Dermis blood vessel endothelial cell (primary cell): ENCODE measurements at places on chromosomes 11 and 22.
A peak's percentile ranks its signal among the peaks of the same experiment; 100 is the strongest.

DNA sequence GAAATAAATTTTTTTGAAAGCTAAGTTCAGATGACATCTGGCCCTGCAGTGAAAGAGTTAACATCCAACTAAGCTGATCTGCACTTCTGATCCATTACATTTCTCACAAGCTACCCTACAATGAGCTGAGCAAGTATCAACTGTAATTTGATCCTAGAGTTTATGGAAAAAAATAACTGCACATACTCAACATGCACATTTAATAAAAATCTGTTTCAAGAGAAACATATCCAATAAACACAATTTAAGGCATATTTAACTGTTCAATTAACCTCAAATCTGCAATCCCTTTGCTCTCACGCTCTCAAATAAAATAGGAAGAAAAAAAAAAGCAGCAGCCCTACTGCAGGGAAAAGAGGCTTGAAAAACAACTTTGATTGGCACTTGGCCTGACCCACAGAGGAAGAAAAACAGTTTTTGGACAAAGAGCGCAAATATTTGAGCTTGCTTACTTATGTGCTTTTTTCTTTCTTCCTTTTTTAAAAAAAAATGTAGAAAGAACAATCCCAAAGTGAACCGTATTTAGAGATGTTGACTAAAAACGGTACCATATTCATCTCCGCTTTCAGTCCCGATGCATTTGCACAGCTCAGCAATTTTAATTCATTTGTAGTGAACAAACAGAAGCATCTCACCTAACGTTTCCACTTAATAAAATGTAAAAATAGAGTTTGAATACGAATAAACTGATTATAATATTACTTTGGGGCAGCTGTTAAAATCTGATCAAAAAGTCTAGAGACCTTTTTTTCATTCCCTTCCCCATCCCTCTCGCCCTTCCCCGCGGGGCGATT lies 1.6 kb downstream of the SESN3 start:
- DNase-seq: peak; percentile 5

GRCh38 chr11:35083431-35084238 lies 55.3 kb upstream of the CD44 start:
- no peak for DNase-seq

DNA sequence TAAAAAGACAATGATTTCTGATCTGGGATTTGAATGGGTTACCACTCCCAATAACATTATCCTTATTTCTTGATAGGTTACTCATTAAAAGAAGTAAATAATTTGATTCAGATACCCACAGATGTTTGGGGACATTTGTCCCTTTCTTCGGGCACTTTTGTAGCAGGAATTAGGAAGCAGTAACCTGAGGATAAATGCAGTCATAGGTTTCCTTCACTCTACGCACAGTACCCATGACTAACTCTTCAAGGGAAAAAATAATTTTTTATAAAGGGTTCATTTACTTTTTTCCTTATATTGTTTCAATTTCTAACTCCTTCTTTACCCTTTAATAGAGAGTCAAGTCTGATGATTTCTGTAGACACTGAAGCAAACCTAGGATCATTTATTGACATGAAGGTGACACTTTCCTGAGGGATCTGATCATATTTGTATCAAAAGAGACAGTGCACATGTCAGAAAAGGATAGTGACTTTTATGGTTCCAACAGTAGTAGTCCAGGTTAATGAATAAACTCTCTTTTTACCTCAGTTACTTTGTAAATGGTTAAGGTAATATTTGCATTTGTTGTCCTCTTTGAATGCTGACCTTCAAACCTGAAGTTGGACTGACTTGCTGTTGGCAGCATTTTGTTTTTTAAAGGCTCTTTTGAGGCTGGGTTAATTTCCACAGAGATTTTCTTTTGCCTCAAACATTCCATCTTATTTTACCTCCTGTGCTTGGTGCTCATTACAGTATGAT lies 1072.0 kb downstream of the LRRC4C start:
- no peak for DNase-seq

GRCh38 chr11:55719608-55720160 lies 53.6 kb upstream of the OR5D13 start:
- no peak for DNase-seq

DNA sequence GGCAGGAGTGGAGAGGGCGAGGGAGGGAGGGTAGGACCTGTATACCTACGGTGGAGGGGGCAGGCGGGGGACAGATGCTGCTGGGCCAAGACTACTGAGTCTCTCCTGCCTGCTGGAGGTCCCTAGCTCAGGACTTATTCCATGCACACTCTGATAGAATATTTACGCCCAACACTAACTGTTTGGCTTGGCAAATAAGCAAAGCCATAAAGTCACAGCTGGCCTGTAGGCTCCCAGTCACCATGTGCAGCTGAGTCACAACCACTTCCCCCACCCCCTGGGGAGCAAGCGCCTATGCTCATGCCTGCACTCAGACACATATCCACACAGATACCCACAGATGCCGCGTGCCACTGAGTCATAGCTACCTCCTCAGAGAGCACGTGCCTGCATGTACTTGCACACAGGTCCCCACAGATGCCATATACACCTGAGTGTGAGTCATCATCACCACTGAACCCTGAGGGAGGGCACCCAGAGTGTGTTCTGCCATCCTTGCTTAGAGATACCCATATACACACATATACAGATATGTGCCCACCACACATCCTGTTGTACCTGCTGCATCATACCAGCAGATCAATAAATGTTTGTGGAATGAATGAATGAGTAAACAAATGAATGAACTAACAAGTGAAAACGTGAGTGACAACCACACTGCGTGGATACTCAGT lies 95.8 kb downstream of the SWAP70 start:
- peak; percentile 97 for DNase-seq

DNA sequence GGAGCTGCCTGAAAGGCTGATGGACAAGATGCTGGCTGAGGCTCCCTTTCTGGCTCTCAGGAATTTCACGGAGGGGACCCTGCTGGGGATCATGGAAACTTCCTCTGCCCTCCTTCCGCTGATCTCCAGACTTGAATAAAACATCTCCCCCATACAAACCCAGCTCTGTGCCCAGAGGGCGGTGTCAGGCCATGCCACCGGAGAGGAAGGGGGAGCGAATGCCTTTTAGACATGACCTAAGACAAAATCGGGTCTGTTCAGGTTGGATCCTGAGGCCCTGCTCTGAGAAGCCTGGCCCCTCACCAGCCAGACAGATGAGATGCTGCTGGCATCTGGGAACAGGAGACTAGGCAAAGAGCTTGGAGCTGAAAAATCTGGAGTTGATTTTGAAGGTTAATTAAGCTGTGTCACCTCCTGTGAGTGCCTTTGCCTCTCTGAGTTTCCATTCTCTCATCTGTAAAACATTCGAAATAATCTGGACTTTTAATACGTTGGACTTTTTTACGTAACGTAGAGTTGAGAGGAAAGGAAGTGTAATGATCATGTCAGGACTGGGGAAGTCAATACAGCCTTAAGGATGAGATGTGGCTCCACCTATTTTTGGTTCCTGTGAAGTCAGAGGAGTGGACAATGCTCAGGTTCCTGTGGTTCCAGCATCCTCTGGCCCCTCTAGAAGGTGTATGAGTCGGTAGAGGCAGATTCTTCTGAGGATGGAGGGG lies 163.6 kb downstream of the ST3GAL4 start:
- DNase-seq: no peak

DNA sequence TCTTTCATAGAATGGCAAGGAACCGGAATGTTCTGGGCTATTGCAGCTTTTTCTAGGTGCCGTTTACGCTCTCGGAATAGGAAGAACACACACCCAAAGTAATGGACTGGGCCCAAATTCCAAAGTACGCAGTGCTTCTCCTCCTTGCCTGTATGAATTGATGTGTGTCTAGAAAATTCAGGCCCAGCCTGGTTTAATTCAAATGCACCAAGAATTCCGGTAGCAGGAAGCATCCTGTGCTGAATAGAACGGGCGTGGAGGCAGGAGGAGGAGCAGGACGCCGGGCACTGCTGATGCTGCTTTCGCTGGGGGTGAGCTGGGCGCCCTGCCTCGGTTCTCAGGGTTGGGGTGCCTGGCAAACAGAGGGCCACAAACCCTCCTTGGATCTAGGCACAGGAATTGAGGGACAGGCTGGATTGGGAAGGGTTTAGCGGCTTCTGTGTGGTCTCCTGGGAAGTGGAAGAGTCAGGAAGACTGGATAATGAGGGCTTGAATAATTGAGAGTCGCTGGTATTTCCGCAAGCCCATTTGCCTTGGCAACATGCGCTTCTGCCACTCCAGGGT lies 2.0 kb downstream of the PARVB start:
- peak; percentile 68 for DNase-seq

DNA sequence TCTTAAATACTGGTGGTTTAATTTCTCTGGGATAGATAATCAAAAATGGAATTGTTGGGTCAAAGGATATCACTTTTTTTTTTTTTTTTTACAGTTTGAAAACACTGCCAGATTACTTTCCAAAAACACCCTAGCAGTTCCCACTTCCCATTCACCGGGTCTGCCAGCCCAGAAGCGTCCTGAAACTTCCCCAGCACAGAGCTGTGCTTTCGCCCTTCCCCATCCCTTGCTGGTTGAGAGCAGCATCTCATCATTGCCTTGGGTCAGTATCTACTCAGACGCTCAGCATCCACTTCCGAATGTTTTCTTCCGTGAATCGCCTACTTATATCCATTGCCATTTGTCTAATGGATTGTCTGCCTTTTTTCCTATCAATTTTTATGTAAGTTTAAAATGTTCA lies 5.5 kb downstream of the CERK start:
- no peak for DNase-seq

- no peak for DNase-seq
Measured at GRCh38 chr11:44418456-44418830, 108.5 kb upstream of the ALX4 start.

- DNase-seq: no peak
Measured at GRCh38 chr22:48015701-48016100, 1253.3 kb downstream of the TBC1D22A start.

DNA sequence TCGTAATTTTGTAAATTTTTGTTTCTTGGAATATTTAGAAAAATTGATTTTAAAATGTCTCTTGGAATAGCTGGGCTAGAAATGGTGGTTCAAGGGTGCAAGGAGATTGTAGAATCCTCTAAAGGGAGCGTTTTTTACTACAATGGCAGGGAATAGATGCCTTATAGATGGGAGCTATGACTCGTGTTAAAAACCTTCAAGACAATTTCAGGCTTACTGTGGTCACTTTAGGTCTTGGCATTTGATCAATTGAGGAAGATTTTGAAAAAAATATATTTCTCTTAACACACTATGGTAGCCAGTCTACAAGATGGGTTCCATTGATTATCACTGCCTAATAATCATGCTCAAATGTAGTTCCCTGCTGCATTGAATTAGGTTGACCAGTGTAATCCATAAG lies 25.0 kb downstream of the METTL15 start:
- no peak for DNase-seq

- DNase-seq: peak; percentile 63
Measured at GRCh38 chr11:47004595-47005033, 68.1 kb downstream of the CSTPP1 start.

DNA sequence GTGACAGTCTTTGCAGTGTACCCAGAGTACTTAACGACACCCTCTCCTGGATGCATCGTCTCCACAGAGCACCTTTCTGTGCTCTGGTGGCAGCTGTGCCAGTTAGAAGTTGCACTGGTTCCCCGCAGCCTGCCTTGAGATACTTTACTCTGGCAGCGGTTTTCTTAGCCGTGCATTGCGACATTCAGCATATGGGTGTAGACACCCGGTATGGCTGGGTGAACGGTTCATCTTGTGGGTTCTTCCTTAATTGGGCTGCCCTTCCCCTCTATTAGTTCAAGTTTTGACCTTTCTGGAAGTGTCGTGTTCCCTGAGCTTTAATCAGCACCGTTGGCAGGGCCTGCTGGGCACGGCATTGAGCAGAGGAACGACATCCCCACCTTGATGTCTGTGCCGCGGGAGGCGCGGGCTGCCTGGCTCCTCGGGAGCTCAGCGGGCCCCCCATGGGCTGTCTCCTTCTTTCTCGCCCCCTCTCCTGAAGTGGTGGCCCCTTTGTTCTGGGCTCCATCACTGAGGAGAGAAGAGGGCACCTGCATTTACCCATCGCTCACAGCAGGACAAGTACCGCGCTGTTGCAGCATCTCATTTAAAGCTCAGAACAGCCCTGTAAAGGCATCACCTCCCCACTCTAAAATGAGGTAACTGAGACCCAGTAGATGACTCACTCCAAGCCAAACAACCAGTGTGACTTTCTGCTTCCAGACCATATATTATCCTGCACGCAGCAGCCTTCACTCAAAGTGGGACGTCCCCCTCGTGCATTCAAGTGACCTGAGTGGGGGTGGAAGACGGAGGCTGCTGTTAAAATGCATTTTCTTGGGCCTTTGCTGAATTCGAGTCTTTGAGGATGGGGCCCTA lies 13.3 kb downstream of the FAM83F start:
- no peak for DNase-seq

DNA sequence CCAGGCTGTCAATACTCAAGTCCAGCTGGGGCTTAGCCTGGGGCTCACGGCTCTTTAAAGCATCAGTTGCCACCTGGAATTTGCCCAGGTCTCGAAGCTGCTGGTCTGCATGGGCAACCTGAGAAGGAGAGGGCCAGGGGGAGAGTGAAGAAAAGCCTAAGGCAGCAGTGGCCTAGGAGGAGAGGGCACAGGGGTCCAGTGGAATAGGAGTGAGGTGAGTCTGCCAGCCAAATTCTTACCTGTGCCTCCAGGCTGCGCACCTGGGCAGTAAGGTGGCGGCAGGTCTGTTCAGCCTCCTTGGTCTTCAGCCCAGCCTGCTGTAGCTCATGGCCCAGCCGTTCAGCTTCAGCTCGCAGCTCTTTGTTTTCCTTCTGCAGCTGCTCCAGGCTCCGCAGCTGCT lies 10.0 kb downstream of the IL18BP start:
- no peak for DNase-seq

DNA sequence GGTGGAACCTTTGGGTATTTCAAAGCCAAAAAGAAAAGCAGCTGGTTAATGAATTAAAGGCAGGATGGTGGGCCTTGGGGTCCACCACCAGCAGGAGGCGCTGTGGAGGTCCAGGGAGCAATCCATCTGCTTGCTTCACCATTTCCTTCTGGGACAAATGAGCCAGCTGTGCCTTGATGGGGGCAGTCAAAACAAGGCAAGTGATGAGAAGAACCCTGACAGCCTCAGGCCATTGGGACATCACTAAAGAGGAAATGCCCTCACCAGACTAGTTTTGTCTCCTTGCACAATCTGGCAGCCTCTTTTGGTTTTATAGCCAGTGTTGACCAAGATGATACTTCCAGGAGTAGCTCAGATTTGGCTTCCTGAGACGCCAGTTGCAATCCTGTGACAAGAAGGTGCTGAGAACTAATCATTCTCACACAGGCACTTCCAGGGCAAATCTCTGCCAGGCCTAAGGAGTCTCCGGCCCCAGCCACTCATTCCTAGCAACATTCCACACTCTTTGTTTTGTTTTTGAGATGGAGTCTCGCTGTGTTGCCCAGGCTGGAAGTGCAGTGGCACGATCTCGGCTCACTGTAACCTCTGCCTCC lies 38.2 kb upstream of the WEE1 start:
- DNase-seq: peak; percentile 80

- no peak for DNase-seq
Measured at GRCh38 chr11:70597006-70597555, 198.8 kb downstream of the CTTN start.

GRCh38 chr22:39416319-39416718 lies 16.7 kb downstream of the TAB1 start:
- no peak for DNase-seq

- DNase-seq: no peak
Measured at GRCh38 chr11:42975180-42975529, 336.6 kb upstream of the API5 start.

- no peak for DNase-seq
Measured at GRCh38 chr11:45450189-45450588, 164.0 kb upstream of the SYT13 start.

- DNase-seq: no peak
Measured at GRCh38 chr22:47768027-47768426, 1005.6 kb downstream of the TBC1D22A start.

- peak; percentile 81 for DNase-seq
Measured at GRCh38 chr11:1050581-1051355, 14.2 kb upstream of the MUC6 start.
